HS-5 (cell line): ENCODE measurements at places on chromosomes 3 and 15.

DNA sequence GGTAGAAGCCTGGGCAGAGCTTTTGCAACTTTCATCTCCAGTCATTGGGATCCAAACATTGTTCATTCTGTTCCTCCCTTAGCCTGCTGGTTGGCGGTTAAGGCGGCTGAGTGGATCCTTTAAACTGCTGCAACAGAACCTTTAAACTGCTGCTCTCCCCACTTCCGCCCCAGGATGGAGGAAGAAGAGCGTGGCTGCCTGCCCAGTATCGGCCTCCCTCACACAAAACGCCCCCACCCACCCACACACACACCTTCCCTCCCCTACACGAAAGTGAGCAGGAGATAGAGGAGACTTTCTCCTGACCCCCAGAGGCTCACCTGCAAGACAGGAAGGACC is 460 bp upstream of the ZMAT3 start:
- DNase-seq, result no peak

DNA sequence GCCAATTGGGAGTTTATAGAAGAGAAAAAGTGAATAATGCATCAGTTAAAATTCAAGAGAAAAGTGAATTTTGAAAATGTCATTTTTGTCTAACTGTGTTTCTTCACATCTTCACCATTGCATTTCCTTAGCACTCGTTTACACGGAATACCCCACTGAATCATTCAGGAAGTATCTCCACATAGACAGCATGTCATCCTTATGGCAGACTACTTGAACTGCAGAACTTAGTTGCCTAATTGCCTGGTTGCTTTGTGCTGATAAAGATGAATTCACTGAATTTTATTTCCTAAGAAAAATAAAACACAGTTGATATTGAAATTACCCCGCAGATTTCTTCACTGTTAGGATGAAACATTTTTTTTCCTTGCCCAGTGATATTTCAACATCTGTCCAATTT is 627.1 kb downstream of the ROBO1 start:
- peak; percentile 36 for DNase-seq

DNA sequence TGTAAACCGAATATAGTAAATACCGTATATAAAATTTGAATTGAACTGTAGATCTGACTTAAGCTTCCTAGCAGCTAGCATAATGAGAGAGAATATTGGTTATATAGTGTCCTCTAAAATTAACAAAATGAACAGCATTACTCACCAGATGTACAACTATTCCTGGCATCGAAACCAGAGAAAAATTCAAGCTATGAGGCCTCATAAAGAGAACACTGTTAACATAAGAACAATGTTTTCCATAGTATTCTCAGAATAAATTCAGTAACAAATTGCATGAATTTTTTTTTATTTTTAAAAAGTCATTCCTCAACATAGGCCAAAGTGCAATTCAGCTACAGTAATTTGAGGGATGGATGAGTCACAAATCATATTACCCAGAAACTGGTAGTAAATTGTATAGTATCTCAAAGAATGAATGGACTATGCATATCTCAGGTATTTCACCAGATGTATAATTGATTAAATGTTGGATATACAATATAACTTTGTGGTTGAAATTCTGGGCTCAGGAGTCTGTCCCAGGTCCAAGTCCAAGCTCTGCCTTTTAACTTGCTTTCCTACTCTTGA is 5.0 kb downstream of the TMEM207 start:
- no peak for DNase-seq

DNA sequence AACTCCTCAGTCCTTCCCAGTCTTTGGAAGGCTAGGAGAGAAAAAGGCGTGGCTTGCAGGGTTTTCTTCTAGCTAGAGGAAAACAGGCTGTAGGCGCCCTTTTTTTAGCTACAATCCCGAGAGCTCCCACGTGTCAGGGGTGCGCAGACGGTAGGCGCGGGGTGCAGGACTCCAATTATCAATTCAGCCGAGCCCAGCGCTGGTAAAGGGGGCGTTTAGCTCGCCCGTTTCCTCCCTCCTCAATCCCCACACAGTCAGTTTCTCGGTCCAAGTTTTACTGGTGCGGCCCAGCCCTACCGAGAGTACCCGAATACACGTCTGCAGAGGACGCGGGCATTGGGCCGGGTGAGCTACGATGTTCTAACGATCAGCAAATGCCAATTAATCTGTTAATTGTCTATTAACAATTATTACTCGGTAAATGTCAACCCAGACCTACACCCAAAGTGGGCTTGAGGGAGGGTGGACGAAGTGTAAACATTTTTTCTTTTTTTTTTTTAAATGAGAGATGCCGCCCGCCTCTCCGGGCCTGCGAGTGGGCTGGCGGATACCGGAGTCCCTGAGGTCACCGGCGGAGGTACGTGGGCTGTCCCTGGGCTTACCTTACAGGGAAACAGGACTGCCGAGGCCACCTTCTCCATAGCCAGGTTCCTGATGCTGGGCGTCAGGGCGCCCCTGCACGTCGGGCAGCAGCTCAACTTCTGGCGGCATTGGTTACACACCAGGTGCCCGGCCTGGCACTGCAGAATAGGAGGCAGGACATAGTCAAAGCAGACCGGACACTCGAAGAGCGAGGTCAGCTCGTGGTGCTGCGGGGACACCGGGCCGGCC is 923 bp downstream of the SIAH2 start:
- no peak for DNase-seq

GRCh38 chr15:90531147-90531546 is 1.4 kb downstream of the CRTC3 start:
- no peak for DNase-seq

GRCh38 chr3:150763841-150764483 is 993 bp upstream of the SIAH2 start:
- DNase-seq, result no peak

DNA sequence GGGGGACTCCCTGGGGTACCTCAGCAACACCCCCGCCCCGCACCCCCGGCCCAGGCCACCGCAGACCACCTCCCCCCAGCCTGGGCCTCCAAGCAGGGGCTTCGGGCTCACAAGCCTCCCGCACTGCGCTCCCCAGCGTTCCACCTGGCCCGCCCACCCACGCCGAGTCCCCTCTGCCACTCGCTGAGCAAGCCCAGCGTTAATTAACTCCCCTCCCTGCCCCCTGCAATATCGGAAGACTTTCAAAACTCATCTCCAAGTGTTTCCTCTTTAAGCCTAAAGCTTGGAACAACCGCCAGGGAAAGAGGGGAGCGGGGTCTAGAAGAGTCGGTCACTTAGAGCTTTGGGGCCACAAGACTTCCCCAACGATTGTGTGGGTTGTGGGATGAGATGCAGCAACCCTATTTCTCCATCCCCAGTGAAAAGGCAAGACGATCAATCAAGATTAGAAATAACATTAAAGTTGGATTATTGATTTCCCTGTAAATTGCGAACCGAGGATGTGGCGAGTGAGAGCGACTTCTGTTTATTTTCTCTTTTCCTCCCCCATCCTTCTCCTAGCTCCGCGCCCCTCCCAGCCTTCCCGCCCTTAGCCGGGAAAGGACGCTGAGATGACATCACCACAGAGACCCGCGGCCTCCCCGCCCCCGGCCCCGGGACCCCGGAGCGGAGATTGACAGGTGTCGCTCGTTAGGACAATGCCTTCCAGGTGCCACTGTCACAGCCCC is 30.2 kb downstream of the NR2F2 start:
- no peak for DNase-seq

DNA sequence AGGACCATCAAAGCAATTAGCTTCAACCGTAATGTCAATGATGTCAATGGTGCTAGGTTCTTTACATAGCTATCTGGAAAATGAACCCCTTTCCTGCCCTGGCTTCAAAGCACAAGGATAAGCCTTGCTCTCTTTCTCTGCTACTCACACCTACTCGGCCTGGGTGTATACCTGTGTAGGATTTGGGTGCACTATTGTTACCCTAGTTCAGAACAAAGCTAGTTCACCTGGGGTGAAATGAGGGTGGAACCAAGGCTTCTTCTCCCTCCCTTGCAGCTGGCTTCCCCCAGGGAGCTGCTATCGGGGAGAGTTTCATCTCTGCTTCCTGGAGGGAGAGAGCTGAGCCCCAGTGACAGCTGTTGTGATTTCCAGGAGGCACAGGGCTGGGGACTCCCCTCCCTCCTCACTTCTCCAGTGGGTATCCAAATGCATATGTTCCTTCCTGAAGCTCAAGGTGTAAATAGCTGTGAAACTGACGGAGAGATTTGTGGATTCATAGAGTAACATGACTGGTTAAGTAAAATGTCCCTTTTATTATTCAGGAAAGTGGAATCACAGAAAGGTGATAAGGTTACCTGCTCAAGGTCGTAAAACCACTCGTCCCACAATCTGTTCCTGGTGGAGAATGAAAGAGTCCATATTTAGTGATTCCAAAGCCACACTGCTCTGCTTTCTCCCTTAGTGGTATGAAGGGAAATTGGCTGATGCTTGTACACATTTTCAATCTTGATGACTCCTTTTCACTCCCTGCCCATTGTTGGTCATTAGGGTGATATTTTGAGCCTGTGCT is 11.8 kb upstream of the C3orf70 start:
- no peak for DNase-seq

GRCh38 chr3:134817297-134817696 is 22.2 kb downstream of the EPHB1 start:
- DNase-seq, result no peak

DNA sequence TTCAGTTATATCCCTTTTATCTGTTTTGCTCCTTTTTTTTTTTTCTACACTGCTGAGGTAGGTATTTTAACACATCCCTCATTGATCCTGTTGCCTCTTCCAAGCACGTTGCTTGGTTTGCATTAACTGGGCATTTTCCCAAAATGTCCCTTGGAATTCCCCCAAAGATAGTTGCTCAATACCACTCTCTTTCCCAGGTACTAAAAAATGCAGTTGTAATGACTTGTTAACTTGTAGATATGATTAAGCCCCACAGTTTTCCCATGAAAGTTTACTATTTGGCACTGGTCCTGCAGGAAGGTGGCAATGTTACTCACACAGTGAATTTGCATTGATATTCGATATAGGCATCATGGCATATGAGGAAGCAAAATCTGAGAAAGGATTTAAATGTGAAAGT is 67.1 kb downstream of the GRM7 start:
- no peak for DNase-seq

- peak; percentile 26 for DNase-seq
Measured at GRCh38 chr3:167350245-167350862, 29.7 kb downstream of the ZBBX start.

DNA sequence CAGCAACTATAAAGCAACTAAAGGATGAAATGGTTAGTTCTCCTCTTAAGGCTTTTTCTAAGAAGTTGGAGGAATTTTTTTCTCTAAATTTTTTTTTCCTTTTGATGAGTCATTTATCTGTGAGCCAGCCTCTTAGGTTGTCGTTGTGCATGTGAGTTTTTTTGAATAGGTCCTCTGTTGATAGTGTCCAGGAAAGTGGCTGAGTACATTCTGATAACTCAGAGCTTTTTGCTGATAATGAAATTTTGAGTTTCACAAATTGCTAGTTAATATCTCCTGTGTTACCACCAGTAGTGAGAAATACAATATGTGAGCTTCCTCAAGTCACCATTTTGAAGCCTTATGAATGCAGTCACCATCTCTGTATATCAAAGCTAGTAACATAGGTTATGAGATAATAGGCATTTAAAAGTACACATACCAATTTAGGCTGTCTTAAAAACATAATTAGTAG is 7.1 kb upstream of the LXN start:
- DNase-seq, result no peak

GRCh38 chr15:56208641-56209155 is 35.0 kb downstream of the RFX7 start:
- DNase-seq, result no peak

- DNase-seq, result no peak
Measured at GRCh38 chr15:65089206-65089824, 12.8 kb downstream of the KBTBD13 start.

GRCh38 chr3:61111825-61112224 is 139.4 kb downstream of the FHIT start:
- DNase-seq, result no peak

DNA sequence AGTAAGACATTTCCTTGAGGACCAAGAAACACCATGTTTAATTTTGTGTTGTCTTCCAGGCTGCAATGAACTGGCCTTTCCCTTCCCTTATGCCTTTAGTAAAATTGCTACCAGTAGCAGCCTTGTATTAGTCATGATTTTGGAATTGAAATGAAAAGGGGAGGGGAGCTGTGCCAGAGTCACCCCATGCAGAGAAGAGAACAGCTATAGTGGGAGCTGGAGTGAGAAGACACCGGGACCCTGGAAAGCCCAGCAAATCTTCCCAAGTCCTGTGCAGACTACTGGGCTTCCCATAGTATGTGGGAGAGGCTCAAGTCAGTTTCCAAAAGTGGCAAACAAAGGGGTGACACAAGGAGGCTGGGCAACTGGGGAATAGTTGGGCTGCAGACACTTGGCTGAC is 178.5 kb downstream of the NR1D2 start:
- peak; percentile 8 for DNase-seq

GRCh38 chr15:58258501-58259292 is 120.5 kb downstream of the AQP9 start:
- DNase-seq, result no peak

DNA sequence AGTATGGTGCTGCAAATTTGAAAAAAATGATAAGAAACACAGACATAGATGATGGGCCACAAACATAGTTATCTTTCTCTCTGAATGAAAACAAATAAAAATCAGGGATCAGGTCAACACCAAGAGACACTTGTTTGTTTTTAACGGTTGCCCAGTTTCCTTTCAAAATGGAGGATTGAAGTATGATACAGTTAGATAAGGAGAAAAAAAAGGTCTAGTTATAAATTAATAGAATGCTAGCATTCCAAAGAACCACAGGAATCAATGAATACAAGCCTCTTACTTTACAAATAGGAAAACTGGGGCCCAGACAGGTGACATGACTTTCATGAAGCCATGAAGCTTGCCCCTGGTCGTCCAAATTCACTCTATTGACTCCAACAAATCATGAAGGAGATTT is 305.1 kb downstream of the ZNF621 start:
- no peak for DNase-seq

DNA sequence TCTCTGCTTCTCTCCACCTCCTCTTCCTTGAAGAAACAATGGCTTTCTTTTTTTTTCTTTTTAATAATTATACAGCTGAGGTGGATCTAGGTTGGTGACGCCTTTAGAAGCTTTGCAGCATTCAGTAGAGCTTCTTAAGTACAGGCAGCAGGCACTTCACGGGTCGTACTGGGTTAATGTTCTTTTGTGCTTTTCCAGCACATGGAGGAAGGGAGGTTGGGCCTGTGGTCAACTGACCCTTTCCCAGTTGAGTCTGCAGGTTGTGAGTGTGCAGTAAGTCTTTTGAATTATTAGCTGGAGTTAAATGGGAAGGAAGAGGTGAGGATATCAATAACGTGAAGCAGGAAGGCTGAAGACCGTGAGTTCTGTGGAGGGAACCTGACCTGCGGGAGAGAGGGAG is 7.0 kb downstream of the TRAK1 start:
- DNase-seq, result no peak

- no peak for DNase-seq
Measured at GRCh38 chr3:135056084-135056730, 261.1 kb downstream of the EPHB1 start.

DNA sequence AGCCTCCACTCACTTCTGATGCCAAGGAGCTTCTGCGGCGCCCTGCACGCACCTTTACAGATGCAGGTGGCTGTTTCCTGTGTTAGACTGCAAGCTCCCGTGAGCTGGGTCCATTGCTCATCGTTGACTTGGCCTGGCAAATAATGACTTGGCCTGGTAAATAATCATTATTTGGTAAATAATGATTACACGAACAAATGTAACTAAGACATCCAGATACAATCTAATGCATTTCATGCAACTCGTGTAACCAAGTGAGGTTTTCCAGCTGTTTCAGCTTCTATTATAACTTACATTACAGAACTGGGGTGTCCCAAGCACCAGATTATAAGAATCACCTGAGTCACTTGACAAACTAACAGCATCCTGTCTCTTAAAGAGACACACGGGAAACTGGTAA is 92.1 kb upstream of the BHLHE40 start:
- DNase-seq, result no peak
